ENCODE measurements at places on chromosomes 3 and 15.
A peak's percentile ranks its signal among the peaks of the same experiment; 100 is the strongest.

GRCh38 chr15:84604826-84605553 lies 4.2 kb downstream of the ZSCAN2 start:
- peaks cover 11% of the 10 kb centered on the region for H3K36me3 ChIP-seq
- H3K4me1 ChIP-seq: peaks cover 7% of the 10 kb centered on the region
- DNase-seq: peak; percentile 30
- no peak overlapping the region for H3K27ac ChIP-seq
- no peak overlapping the region for H3K4me3 ChIP-seq

DNA sequence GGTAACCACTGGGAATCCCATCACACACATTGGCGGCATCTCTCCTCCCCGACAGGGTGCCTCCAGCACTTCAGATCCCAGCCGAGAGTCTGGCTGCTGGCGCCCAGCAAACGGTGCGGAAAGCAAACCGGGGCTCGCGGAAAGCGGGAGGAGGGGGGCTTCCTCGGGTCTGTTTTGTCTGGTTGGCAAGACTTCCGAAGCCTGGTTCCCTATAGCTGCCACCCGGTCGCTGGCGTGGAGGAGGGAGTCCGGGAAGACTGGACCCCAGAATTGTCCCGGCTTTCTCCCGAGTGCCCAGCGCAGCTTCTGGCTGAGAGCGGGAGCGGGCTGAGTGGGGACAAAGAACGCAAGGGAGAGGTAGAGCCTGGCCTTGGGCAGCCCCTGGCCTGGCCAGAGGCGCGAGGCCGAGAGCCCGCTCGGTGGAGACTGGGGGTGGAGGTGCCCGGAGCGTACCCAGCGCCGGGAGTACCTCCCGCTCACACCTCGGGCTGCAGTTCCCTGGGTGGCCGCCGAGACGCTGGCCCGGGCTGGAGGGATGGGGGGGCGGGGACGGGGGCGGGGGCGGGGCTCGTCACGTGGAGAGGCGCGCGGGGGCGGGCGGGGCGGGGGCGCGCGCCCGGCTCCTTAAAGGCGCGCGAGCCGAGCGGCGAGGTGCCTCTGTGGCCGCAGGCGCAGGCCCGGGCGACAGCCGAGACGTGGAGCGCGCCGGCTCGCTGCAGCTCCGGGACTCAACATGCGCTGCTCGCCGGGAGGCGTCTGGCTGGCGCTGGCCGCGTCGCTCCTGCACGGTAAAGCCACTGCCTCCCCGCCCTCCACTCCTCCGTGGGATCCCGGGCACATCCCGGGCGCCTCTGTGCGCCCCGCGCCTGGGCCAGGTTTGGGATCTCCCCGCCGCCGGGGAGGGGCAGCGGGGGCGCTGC lies at the start of gene CHRNA7:
Gene CHRNA7, plus strand, starts transcription at position 654 of the 920 bp plus-strand sequence. Its CDS starts 80 bp downstream, at position 734.
- H3K4me3 ChIP-seq: peak within 1 kb of the TSS; percentile 60
- H3K27me3 ChIP-seq: peaks cover 28% of the 10 kb centered on the region
- peaks cover 3% of the 10 kb centered on the region for H3K4me1 ChIP-seq
- H3K27ac ChIP-seq: no peak within 1 kb of the TSS

DNA sequence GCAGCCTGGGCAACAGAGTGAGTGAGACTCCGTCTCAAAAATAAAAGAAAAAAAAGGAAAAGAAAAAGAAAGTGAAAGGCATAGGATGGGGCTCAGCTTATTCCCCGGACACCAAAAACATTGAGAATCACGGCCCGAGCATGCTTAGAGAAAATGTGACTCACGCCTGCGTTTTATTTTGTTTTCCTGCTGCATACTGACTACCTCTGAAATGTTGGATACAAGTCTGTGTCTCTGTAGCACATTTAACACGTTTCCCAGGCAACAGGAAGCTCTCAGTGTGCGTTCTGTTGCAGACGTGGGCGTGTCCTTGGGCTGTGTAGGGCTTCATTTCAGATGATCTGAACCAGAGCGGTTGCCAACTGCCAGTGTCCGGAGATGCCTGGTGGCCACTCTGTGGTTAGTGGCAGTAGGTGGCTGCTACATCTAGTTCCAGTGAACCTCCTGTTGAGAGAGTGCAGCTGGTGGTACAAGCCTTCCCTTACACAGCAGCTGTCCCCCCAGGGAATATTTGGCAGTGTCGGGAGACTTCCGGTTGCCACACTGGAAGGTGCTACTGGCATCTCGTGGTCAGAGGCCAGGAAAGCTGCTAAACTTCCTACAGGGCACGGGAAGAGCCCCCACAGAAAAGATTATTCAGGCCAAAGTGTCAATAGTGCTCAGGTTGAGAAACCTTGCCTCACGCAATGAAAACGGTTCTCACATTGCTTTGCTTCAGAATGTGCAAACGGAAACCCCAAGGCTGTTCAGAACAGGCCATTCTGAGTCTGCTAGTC lies 3.0 kb downstream of the SLC51A start:
- peak; percentile 88 for DNase-seq
- peaks cover 3% of the 10 kb centered on the region for H3K27me3 ChIP-seq
- peak overlapping the region; percentile 46 for H3K4me3 ChIP-seq
- H3K27ac ChIP-seq: peak overlapping the region; percentile 16

DNA sequence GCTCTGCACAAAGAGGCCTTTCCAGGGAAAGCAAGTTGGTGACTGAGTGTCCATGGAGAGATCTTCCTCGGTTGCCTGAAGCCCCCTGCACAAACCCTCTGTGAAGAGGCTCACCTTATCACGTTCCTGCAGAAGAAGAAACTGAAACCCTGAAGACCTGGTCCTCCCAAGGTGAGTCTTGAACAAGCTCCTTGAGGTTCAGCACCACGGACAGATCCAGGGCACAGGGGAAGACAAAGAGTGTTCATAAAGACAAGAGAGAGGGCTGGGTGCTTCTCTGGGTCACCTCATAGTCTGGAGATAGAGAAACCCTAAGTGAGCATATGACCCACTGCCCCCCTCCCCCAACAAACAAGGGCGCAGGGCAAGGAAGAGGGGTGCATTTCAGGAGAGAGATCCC lies 21.7 kb upstream of the TBC1D21 start:
- H3K27me3 ChIP-seq: peaks cover 12% of the 10 kb centered on the region
- no peak overlapping the region for H3K4me3 ChIP-seq
- DNase-seq: peak; percentile 47
- no peaks in the 10 kb centered on the region for H3K4me1 ChIP-seq
- no peaks in the 10 kb centered on the region for H3K36me3 ChIP-seq
- no peak overlapping the region for H3K27ac ChIP-seq

- H3K27me3 ChIP-seq: no peaks in the 10 kb centered on the region
- H3K4me3 ChIP-seq: no peak overlapping the region
- DNase-seq: peak; percentile 76
- peaks cover 50% of the 10 kb centered on the region for H3K4me1 ChIP-seq
- no peaks in the 10 kb centered on the region for H3K36me3 ChIP-seq
Observed at GRCh38 chr3:185733980-185734724, 90.7 kb downstream of the IGF2BP2 start.

DNA sequence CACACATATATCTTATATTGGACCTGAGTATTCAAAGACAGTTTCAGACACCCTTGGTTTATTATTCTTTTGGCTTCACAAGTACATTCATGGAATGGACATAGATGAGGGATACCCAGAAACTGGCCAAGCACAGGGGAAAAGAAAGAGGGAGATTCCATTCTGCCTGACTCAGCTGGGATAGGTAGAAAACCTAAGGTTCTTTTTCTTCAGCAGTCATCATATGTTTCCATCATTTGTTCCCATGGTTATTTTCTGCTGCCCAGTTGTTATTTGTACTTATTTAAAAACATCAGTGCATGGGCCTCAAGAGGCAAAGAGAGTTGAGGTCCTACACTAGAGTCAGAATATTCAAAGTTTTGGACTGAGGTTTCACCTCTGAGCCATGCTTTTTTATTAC lies 91.8 kb downstream of the FILIP1L start:
- H3K36me3 ChIP-seq: no peaks in the 10 kb centered on the region
- no peak overlapping the region for H3K4me3 ChIP-seq
- H3K27me3 ChIP-seq: no peaks in the 10 kb centered on the region
- peaks cover 24% of the 10 kb centered on the region for H3K4me1 ChIP-seq

GRCh38 chr15:68183616-68184315 lies 21.4 kb downstream of the CALML4 start:
- H3K27me3 ChIP-seq: no peaks in the 10 kb centered on the region
- no peak for DNase-seq
- peaks cover 17% of the 10 kb centered on the region for H3K36me3 ChIP-seq
- no peak overlapping the region for H3K27ac ChIP-seq
- peaks cover 14% of the 10 kb centered on the region for H3K4me1 ChIP-seq
- no peak overlapping the region for H3K4me3 ChIP-seq

DNA sequence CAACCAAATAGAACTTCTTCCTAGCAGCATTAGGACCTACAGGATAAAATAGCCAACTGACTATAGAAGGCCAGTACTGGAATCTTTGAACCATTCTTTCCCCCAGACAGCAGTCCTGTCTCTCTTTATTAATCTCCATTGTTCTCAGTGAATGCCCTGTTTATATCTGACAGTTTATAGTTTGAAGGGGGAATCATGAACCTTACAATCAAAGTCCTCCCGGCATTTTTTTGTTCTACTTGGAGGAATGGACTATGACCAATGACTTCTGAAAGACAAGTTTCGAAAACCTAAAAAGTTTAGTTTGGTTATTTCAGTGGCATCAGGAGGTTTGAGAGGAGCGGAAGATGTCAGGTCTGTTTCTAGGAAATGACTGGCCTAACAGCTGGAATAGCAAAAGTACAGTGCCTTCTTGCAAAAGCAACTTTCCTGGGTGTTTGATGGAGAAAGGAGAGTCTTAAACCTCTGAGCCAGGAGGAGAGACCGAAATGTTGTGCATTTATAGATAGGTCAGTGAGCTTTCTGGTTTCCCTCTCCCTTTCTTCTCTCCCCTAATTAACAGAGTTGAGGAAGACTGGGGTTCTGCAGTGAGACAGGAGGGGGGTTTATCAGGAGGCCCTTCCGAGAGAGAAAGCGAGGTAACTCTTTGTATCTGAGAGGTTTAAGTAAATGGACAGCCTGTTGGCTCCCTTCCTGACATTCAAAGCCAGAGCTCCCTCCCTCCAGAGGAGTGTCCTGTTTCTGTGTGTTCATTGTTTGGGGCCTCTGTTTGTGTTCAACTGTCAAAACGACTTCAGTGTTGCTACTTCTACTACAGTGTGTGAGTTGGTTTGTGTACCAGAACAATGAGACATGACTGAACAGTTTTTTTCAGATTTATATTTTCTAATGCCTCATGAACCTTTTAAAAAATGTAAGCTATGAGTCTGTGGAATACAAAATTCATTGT lies 383.0 kb upstream of the RARB start:
- no peak for DNase-seq
- H3K4me3 ChIP-seq: no peak overlapping the region
- no peaks in the 10 kb centered on the region for H3K36me3 ChIP-seq
- no peak overlapping the region for H3K27ac ChIP-seq

DNA sequence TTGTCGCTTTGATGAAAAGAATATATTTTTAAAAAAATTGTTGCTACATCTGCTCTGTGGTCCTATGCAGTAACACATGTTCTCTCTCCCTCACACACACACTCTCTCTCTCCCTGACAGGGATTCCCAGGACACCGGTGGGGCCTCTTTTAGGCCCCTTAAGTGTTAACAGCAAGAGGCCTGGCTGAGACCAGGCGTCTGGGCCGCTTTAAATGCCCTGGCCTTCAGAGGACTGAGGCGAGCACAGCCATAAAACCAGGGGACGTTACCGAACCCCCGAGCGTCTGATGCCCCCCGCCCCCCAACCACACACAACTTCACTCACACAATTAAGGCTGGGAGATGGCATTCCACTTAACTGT lies 1.7 kb downstream of the BNC1 start:
- H3K4me3 ChIP-seq: peak overlapping the region; percentile 80
- peaks cover 24% of the 10 kb centered on the region for H3K4me1 ChIP-seq
- peak; percentile 53 for DNase-seq

GRCh38 chr15:75065851-75066509 lies 42.6 kb downstream of the PPCDC start:
- no peaks in the 10 kb centered on the region for H3K36me3 ChIP-seq
- peaks cover 19% of the 10 kb centered on the region for H3K4me1 ChIP-seq
- no peak overlapping the region for H3K27ac ChIP-seq

GRCh38 chr15:67063689-67064606 lies 1.5 kb upstream of the SMAD3 start:
- no peaks in the 10 kb centered on the region for H3K27me3 ChIP-seq
- no peaks in the 10 kb centered on the region for H3K36me3 ChIP-seq
- peak overlapping the region; percentile 52 for H3K4me3 ChIP-seq
- H3K4me1 ChIP-seq: peaks cover 37% of the 10 kb centered on the region
- peak; percentile 61 for DNase-seq

- H3K36me3 ChIP-seq: peaks cover 50% of the 10 kb centered on the region
- H3K27ac ChIP-seq: peak overlapping the region; percentile 86
- H3K4me3 ChIP-seq: peak overlapping the region; percentile 99
- no peaks in the 10 kb centered on the region for H3K27me3 ChIP-seq
- peak; percentile 31 for DNase-seq
Observed at GRCh38 chr15:96336596-96337364, 6.3 kb downstream of the NR2F2 start.

DNA sequence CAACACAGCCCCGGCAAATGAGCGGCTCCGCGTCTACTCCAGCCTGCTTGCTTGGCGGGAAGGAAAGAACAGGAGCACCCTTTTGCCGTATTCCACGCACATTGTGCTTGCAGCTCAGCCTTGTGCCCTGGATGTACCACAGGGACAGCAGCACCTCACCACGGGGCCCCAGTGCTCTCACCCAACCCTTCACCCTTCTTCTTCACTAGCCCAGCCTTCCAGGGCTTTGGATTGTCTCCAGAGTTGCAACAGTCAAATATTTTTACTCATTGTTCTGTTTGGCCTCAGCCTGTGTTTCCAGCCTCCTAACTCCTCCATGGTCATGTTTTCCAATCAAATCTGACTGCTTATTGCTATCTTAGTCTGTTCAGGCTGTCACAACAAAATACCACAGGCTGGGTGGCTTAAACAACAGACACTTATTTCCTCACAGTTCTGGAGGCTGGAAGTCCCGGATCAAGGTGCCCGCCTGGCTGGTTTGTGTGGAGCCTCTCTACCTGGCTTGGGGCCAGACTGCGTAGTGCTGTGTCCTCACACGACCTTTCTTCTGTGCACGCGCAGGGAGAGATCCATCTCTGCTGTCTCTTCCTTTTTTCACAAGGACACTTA lies 79.2 kb upstream of the ABHD17C start:
- peak; percentile 39 for DNase-seq
- no peaks in the 10 kb centered on the region for H3K36me3 ChIP-seq
- H3K4me1 ChIP-seq: no peaks in the 10 kb centered on the region

- H3K4me1 ChIP-seq: peaks cover 8% of the 10 kb centered on the region
- H3K36me3 ChIP-seq: no peaks in the 10 kb centered on the region
- no peaks in the 10 kb centered on the region for H3K27me3 ChIP-seq
- H3K27ac ChIP-seq: no peak overlapping the region
- peak; percentile 78 for DNase-seq
Observed at GRCh38 chr15:100596792-100597191, 5.2 kb downstream of the LINS1 start.

GRCh38 chr15:76311100-76311953 lies at the start of gene ETFA:
ETFA (minus strand) TSS chr15:76311469; CDS start chr15:76311388, 81 bp downstream.
- DNase-seq: peak; percentile 82
- no peaks in the 10 kb centered on the region for H3K27me3 ChIP-seq
- peak within 1 kb of the TSS; percentile 97 for H3K4me3 ChIP-seq
- H3K36me3 ChIP-seq: no peaks in the 10 kb centered on the region

All from astrocyte (in vitro differentiated cells and primary cell).